ENCODE measurements at places on chromosomes 3 and 15. TPM values are rescaled to one million over a fixed set of nuclear protein-coding genes. Genes with fewer than 3 reads are reported as not detected.

The ADGRG7 gene
- not detected for total RNA-seq

The PLA2G4B gene
- 0.72 TPM for total RNA-seq

The DUSP7 gene
- total RNA-seq = 12.7 TPM

The C3orf62 gene
- 1.8 TPM for total RNA-seq

The ITPKA gene
- 0.29 TPM for total RNA-seq

The NEK10 gene
- total RNA-seq = 58.6 TPM

The TMEM40 gene
- total RNA-seq = not detected

The TP63 gene
- 1.8 TPM for total RNA-seq

The SLC41A3 gene
- 59.4 TPM for total RNA-seq

The NBEAL2 gene
- 4.3 TPM for total RNA-seq

The XIRP1 gene
- under 0.01 TPM for total RNA-seq

The NUTM1 gene
- total RNA-seq = under 0.01 TPM
